ENCODE measurements at places on chromosomes 16 and 17.

DNA sequence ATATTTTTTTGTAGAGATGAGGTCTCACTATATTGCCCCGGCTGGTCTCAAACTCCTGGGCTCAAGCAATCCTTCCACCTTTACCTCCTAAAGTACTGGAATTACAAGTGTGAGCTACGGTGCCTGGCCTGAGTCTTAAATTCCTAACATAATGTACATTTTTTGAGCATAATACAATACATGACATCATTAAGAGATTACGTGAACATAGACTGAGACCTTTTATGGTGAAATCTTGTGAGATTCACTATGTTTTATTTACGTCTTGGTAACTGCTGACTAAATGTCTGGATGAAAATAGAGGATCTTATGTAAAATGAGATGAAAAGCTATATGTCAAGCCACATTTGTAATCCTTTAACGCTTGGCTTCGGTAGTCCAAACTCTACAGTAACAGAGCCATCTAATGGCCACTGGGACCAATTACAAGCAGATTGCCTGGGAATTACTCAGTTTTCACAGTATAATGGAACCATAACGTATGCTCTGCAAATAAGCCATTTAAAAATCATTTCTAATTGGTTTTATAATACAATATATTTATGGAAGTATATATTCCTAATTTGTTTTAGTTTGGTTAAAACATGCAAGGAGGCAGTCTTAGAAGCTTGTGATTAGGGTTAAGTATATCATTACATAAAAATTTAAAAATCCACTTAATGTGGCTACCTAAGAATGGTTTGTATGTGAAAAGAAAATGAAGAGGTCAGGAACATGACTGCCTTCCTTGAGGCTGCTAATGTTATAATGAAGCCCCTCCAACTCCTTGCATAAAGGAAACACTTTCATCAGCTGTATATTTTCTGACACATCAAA lies 8.1 kb upstream of the EFCAB13 start:
- peak; percentile 87 for DNase-seq

DNA sequence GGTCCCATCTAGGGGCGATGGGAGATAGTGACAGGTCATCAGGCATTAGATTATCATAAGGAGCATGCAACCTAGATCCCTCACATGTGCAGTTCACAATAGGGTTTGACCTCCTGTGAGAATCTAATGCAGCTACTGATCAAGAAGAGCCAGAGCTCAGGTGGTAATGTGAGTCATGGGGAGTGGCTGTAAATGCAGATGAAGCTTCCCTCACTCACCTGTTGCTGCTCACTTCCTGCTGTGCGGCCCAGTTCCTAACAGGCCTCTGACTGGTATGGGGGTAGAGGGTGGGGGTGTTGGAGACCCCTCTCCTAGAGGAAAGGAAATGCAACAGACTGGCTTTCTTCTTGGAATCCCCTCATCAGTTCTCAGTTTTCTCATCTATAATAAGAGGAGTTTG lies 131.4 kb downstream of the CA10 start:
- DNase-seq: no peak

DNA sequence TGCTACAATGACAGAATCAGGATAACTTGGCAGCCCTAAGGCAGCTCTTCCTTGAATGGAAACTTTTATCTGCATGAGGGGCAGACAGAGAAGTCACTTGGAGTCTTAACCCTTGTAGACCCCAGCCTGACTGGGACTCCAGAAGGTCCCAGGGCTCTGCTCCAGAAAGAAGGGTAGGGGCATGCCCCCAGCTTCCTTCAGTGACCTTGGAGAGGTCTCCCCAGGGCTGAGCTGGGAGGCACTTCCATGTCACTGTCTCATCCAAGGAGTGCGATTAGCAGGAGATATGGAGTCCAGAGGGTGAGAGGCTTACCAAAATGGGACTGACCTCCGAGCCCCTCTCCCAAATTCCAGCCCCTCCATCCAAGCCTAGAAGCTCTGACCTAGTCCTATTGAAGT lies 3.4 kb upstream of the NLRC5 start:
- no peak for DNase-seq

DNA sequence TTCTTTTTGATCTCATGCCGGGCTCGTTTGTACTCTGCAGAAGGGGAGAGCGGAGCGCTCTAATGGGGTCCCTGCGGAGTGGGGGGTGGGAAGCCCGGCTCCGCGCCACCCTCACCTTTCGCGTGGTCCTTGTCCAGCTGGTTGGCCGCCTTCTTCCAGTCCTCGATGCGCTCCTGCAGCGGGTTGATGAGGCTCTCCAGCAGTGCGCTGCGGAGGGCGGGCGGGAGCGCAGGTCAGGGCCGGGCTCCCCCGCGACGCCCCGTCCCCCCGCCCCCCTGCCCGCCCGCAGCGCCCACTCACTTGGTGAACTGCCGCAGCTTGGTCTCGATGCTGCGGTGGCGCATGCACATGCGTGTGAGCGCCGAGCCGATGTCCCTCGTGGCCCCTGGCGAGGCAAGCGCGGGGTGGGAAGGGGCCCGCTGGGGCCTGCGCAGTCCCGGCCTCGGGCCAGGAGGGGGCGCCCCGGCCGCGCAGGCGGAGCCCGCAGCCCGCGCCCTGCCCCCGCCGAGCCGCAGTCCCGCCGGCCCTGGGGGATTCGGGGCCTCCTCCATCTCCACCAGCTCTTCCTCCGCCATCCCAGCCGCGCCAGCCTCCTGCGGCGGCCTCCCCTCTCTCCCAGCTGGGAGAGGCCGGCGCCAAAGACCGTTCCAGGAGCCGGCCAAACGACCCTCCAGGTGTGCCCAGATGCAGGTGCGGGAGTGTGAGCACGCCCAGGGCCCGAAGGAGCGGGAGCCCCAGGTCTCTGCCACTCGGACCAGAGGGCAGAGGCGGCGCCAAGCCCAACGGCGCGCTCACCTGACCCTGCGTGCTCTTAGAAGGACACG lies 6.0 kb downstream of the MTSS2 start:
- no peak for DNase-seq

GRCh38 chr16:26772503-26772902 lies 294.2 kb upstream of the C16orf82 start:
- no peak for DNase-seq

GRCh38 chr17:6936370-6937028 lies 59.4 kb upstream of the ALOX12 start:
- no peak for DNase-seq

Measured in NCI-H526 (cell line).